ENCODE measurements at places on chromosomes 4 and X.

- DNase-seq = no peak
Measured at GRCh38 chr4:124953061-124953460, 240.5 kb upstream of the ANKRD50 start.

GRCh38 chr4:8762356-8762755 is 109.3 kb downstream of the HMX1 start:
- no peak for DNase-seq

GRCh38 chr4:109432696-109433095 is 919 bp upstream of the SEC24B start:
- DNase-seq = no peak

DNA sequence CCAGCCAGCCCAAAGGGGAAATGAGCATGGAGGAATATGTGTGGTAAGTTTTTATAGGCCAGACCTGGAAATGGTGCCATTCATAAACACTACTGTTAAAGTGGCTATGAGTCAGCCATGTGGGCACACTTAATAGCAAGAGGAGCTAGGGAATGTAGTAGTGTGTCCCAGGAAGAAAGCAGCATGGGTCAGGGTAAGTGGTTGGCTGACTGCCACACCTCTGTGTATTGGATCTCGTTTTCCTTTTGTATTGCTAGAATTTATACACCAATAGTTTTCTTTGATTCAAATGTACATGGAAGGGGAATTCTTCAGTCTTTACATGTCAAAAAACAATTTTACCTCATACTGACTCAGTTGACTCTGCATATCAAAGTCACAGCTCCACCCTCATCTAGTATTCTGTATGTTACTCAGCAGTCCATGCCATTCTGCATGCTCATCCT is 22.9 kb upstream of the SGMS2 start:
- no peak for DNase-seq

GRCh38 chrX:129979207-129979920 is 3.1 kb upstream of the BCORL1 start:
- no peak for DNase-seq

- no peak for DNase-seq
Measured at GRCh38 chr4:3208826-3209225, 40.1 kb upstream of the MSANTD1 start.

DNA sequence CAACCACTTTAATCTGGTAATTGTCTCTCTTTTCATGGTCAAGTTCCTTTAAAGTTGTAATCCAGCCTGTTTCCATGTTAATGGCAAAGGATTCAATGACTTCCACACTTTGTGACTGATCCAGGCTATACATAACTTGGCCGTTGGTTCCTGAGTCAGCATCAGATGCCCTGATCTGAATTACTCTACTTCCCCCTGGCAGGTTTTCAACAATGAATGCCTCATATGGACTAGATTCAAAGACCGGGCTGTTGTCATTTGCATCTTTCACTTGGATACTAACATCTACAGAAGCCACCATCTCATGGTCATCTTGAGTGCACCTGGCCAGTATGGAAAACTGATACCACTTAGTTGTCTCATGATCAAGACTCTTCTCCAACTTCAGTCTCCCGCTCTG is 62.6 kb upstream of the MTNR1A start:
- no peak for DNase-seq

- no peak for DNase-seq
Measured at GRCh38 chrX:44456685-44457084, 86.0 kb downstream of the FUNDC1 start.

DNA sequence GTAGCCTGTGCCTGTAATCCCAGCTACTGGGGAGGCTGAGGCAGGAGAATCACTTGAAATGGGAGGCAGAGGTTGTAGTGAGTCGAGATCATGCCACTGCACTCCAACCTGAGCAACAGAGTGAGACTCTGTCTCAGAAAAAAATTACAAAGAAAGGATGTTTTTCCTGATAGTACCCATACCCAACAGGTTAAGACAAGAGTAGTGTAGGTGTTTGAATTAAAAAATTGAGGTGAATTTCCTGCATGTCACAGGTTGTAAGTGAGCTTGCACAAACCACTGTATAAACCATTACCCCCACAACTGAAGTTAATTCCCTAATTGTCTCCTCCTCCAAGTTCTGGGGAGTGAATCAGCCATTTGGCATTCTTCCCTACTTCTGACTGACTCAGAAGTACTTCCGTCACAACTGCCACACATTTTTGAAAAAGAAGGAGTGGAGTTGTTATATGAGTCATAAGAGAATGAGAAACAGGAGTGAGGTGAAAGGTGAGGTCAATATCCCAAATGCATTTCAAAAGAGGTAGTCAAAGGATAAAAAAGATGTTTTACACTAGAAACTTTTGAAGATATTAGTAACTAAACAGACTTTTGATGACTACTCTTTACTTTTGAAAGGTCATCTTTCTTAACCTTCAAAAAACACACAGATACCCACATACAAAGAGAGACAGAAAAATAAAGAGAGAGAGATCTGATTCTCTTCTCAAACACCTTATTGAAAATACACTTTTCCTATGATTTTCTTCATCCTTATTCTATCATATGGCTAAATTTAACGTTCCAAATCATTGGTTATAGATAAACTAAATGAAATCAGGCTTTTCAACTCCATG is 134.5 kb downstream of the BTC start:
- no peak for DNase-seq

DNA sequence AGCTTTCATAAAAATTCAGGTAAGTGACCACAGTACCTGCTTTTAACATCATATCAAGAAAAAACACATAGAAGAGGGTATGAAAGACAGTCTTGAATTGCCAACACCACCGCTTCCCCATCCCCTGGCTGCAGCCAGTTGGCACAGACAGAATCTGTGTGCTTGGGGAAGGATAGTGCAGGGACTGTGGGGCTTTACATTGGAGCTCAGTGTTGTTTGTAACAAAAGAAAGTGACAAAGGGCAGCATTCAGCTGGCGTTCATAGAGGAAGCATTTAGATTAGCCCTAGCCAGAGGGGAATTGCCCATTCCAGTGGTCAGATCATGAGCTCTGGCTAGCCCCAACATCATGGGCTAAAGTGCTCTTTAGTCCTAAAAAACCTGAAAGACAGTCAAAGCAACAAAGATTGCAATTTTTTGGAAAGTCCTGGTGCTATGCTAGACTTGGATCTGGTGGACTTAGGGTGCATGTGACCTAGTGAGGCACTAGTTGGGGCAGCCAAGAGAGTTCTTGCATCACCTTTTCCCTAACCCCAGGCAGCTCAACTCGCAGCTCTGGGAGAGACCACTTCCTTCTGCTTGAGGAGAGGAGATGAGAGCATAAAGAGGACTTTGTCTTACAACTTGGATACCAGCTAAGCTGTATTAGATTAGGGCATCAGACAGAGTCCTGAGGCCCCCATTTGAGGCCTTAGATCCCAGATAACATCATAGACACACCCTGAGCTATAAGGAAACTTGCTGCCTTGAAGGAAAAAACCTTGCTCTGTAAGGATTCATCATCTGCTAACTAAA is 1602.4 kb upstream of the ADGRL3 start:
- no peak for DNase-seq

GRCh38 chr4:40562208-40562607 is 67.5 kb downstream of the RBM47 start:
- DNase-seq = no peak

DNA sequence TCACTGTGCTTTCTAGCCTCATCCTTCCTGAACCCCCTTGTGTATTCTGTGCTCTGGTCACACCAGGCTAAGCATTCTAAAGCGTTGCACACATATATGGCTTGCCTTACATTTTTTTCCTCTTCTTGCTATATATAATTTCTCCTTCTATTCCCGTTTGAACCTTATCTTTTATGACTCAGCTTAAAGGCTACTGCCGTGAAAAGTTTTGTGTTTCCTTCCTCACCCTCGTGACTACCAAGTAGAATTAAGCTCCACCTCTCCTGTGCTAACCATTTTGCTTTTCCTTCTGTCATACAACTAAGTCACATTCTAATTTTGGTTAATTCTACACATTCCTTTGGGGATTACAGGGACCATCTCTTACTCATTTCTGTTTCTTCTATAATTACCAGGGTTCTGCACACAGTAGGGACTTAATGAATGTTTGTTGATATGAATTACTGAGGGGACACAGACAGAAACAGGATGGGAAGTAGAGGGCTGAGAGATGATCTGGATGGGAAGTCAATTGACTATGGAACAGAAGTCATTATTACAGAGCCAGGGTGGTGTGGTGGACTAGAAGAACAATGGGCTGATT is 67.1 kb downstream of the DOCK11 start:
- no peak for DNase-seq

DNA sequence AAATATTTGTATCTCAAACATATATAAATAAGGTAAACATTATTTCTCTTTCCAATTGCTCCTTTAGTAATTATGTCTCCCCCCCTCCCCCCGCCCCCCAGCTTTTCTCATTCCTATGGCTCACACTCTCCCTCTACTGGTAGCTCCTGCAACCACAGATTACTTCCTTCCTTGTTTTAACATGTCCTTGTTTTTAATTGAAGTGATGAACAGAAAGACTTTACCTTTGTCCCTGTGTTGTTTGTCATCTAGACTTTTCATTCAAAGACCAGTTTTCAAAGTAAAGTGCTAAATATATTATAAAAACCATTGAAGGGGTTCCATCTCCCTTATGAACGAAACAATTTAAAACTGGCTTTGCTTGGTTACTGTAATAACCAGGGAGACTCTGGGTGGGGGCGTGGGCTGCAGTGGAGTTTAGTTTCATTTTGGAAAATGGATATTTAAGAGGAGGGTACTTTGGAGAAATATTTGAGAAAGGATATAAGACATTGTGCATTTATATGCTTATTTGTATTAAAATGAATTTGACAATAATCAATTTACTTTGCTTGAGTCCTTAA is 352.9 kb downstream of the RAPGEF2 start:
- no peak for DNase-seq

DNA sequence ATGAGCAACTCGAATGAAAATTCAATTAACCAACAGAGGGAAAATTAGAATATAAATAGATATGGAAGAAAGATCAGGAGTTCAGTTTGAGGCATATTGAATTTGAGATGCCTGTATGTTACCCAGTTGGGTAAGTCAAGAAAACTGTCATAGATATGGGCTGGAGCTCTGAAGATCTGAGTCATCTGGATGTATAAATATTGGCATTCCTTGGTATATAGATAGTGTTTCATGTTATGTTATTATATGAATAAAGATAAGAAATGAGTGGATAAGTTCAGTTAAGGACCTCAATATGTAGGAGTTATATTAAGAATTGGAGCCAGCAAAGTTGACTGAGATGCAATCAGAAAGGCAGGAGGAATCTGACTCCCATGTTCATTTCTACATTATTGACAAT is 543.6 kb upstream of the SMIM31 start:
- no peak for DNase-seq

DNA sequence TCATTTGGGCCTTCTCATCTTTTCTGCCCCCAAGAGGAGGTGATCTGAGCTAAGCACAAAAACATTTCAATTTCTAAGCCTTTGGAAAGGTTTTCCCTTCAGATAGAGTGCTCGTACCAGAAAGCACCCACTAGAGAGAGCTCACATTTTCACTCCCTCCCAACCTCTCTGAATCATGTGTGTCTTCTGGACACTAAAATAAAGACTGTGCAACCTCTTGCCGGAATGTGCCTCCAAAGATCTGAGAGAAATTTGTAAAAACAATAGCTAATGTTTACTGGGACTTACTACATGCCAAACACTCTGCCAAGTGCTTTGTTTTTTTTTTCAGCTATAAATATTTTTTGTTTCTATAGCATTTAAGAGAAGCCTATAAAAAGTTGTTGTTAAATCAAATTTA is 120.6 kb upstream of the LNX1 start:
- no peak for DNase-seq
